Activated T-helper 1 cell treated with anti-CD3 and anti-CD28 coated beads, Interleukin-2, amount 50 U/mL, for 16 hours (primary cell): ENCODE measurements at places on chromosomes 4 and X.

- DNase-seq = no peak
Measured at GRCh38 chr4:6410664-6411063, 61.8 kb downstream of the PPP2R2C start.

- peak; percentile 27 for DNase-seq
Measured at GRCh38 chr4:186190581-186191199, 677 bp upstream of the CYP4V2 start.

DNA sequence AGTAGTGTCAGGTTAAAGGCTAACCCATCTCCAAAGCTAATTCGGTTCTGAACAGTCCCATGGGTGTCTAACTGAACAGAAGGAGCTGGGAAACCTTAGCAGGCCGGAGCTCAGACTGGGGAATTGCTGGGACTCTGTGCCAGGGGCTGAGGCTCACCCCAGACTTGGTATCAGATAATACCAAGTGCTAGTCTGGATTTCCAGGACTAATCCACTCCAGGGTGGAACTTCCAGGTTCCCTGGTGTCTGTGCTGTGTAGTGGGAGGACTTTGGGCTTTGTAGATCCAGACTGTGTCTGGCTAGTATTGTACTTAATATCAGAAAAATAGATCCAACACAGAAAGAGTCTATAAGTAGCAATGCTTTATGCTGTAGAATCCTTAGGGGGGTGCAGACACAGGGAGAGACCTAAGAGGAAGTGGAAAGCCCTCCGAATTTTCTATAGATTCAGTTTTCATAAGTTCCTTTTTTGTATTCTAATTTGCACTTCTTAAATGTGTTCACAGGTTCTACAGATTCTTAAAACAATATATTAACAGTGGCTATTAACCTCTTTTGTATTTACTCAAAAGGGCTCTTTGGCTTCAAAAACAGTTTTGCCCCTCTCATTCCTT lies 4.1 kb downstream of the ZNF827 start:
- DNase-seq = no peak

DNA sequence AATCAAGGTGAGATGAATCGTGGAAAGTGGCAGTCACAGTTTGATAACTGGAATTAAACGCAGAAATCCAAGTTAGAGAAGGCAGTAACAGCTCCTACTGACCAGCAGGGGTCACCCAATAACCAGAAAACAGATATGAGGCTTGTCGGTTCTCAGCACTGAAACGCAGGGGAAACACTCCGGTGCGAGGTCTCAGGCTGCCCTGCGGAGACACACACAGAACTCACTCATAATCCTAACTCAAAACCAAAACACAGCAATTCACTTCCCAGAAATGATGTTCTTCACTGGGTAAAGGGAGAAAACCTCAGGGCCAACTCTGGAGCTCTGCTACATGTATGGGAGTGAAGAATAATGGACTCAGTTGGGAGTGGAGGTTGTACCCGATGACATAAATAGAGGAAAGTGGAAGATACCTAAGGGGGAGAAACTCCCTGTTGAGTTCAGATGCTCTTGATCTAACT lies 384.4 kb downstream of the RAPGEF2 start:
- no peak for DNase-seq
